Lung (tissue), 17 donors: ENCODE measurements at places on chromosomes 4 and X. TPM values are rescaled to one million over a fixed set of nuclear protein-coding genes. Genes with fewer than 3 reads are reported as not detected.

The GUCY1B1 gene
- total RNA-seq: 36.9 TPM

The ASB11 gene
- 0.34 TPM for total RNA-seq

The GPRIN3 gene
- 5.4 TPM for total RNA-seq

The UGT2B17 gene
- 0.46 TPM for total RNA-seq

The MAGEB1 gene
- total RNA-seq: not detected

The C4orf51 gene
- total RNA-seq: not detected

The FGFBP1 gene
- not detected for total RNA-seq

DNA sequence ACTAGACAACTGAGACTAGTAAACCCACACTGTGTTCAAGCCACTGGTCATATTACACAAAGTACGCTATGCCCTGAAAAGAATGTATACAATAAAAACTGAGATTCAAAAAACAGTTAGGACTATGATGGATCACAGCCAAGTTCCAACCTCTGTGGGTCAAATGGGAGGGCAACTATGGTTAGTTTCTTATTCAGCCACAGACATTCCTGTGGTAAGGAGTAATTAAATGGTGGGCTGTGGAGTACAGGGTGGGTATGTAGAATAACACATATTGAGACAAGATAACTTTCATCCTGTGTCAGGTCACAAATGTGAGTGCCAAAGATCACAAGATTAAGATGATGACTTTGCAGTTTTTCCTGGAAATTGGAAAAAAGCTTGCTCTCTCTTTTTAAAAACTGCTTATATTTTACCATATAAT, 167.2 kb downstream of the NPNT start:
- H3K4me1 ChIP-seq: peaks cover 5% of the 10 kb centered on the region
- peaks cover 5% of the 10 kb centered on the region for H3K36me3 ChIP-seq
- H3K4me3 ChIP-seq: no peak overlapping the region
- H3K27me3 ChIP-seq: no peaks in the 10 kb centered on the region
- no peak overlapping the region for H3K27ac ChIP-seq

The TLR1 gene
- total RNA-seq: 26.6 TPM

GRCh38 chr4:102328045-102328444, 17.2 kb downstream of the SLC39A8 start:
- H3K27me3 ChIP-seq: no peaks in the 10 kb centered on the region
- no peak overlapping the region for H3K4me3 ChIP-seq
- H3K4me1 ChIP-seq: peaks cover 2% of the 10 kb centered on the region
- DNase-seq: no peak

GRCh38 chrX:108299101-108299591, 139.1 kb downstream of the COL4A6 start:
- peak; percentile 61 for DNase-seq
- H3K4me1 ChIP-seq: peaks cover 45% of the 10 kb centered on the region
- no peak overlapping the region for H3K4me3 ChIP-seq
- H3K36me3 ChIP-seq: no peaks in the 10 kb centered on the region

- peaks cover 41% of the 10 kb centered on the region for H3K27me3 ChIP-seq
- H3K4me3 ChIP-seq: no peak overlapping the region
- DNase-seq: peak; percentile 29
- H3K36me3 ChIP-seq: no peaks in the 10 kb centered on the region
Observed at GRCh38 chrX:17564689-17565409, 172.4 kb upstream of the SCML1 start.
